Activated CD4-positive, alpha-beta memory T cell treated with anti-CD3 and anti-CD28 coated beads, Interleukin-2, amount 10 ng/mL, durations not matched to agents 7 days and 5 days (primary cell): ENCODE measurements at places on chromosomes 7 and 10. TPM values are rescaled to one million over a fixed set of nuclear protein-coding genes. Genes with fewer than 3 reads are reported as not detected.

ZNF853 gene
- total RNA-seq, result 0.23 TPM

CDH23 gene
- total RNA-seq, result 1.3 TPM

CH25H gene
- not detected for total RNA-seq

PTPRN2 gene
- total RNA-seq, result 4.8 TPM

CTNNA3 gene
- not detected for total RNA-seq

RBP4 gene
- not detected for total RNA-seq
